ENCODE measurements at places on chromosomes 4 and X.
A peak's percentile ranks its signal among the peaks of the same experiment; 100 is the strongest.

GRCh38 chr4:4585012-4585670, 43.3 kb upstream of the STX18 start:
- DNase-seq, result no peak

- DNase-seq, result no peak
Measured at GRCh38 chr4:306551-306961, 1.3 kb upstream of the ZNF732 start.

GRCh38 chrX:71652405-71652804, 14.9 kb upstream of the LOC101059915 start:
- DNase-seq, result peak; percentile 28

GRCh38 chr4:167893531-167893930, 198.8 kb upstream of the ANXA10 start:
- no peak for DNase-seq

- no peak for DNase-seq
Measured at GRCh38 chrX:18065956-18066355, 154.7 kb downstream of the BEND2 start.

- no peak for DNase-seq
Measured at GRCh38 chr4:42248972-42249371, 96.5 kb upstream of the BEND4 start.

GRCh38 chr4:148004228-148004857, 272.5 kb downstream of the ARHGAP10 start:
- DNase-seq, result no peak

GRCh38 chr4:116489739-116490138, 595.6 kb downstream of the TRAM1L1 start:
- DNase-seq, result no peak

GRCh38 chrX:39996536-39996935, 101.2 kb downstream of the BCOR start:
- no peak for DNase-seq

DNA sequence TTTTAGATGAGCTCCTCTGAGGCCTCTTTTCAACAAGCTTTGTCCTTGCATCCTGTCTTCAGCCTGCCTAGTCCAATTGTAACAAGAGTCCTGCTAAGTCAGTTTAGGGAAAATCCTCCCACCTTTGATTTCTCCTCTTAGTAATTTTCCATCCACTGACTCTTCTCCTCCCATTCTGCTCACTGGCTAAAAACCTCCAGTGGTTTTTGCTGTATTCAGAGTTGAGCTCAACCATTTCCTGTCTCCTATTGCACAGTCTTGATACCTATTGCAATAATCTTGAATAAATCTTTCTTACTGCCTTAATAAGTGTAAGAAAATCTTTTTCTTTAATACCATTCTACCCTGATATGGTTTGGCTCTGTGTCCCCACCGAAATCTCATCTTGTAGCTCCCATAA, 117.8 kb upstream of the ENPP6 start:
- no peak for DNase-seq

GRCh38 chr4:78369679-78370078, 181.9 kb upstream of the ANXA3 start:
- DNase-seq, result no peak

DNA sequence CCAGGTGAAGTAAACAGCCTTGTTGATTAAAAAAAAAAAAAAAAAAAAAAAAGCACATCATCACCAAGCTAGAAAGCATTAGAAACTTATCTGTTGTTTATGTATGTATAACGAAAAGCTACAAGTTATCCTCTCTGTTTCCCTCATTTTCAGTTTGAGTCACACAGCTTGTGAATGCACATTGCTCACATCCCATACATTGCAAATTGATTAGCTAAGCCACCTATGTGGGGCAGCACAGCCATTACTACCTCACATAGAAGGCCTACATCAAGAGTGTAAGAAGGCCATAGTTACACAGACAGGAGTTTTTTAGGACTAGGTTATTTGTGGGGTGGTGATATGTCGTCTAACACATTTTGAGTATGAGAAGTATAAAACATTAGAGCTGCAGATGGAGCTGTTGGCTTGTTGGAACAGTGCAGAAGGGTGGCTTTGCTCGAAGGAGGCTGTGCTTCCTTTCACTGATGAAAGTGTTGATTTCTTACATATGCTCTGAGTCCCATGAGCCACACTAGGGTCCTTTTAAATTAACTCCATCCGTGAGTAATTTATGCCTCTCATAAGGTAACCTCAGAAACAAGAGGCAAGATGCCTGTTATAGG, 431.6 kb downstream of the GABRG1 start:
- DNase-seq, result no peak

GRCh38 chr4:93261207-93261606, 567.3 kb upstream of the ATOH1 start:
- no peak for DNase-seq

DNA sequence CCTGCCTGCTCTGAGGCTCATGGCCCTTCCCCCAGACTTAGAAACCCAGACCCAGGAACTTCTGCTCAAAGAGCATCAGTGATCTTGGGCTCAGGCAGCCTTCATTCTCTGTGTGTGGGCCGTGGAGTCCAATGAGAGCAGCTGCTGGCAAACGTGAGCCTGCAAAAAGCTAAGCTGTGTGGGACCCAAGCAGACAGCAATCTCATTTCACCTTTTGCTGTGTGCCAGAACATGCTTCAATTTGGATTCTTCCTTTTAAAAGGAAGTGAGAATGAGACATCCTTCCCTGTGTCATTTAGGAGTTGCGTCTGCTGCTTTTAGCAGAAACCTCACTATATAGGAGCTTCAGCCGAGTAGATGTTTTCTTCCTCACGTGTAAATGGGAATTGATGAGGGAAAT, 238.5 kb downstream of the EVC2 start:
- no peak for DNase-seq

DNA sequence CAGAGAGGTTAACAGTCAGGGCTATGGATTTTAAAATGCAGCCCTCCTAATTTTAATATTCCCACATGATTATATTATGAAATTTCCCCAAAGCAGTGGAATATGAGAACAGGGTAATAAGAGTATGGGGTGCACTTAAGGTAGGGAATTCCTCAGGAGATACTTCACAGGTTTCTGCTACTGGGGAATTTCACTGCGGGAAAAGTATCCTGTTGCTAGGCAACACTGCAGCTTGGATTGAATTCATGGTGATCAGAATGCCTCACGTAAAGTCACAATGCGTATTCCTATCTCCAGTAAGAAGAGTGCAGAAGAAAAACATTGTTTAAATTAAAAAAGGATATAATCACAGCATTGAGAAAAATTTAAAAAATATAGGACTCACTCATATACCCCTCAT, 398.1 kb upstream of the RPS6KA3 start:
- no peak for DNase-seq

- DNase-seq, result no peak
Measured at GRCh38 chr4:36256398-36256891, 12.1 kb upstream of the ARAP2 start.

DNA sequence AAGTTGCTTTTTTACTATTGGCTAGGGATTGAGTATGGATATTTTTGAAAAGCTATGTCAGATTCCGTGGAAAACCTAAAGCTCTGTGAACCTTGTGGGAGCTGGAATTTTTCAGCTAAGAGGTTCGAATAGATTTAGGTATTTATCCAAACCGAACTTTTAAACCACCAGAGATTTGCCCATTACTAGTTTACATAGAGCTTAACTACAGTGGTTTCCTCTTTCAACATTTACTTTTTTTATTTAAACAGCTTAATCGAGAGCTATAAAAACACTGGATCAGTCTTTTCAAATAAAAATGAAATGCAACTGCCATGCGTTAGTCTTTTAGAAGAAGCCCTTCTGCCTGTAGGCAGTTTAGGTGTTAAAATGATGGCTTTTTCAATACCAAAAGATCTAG, 377.0 kb downstream of the RPA4 start:
- DNase-seq, result no peak

- DNase-seq, result no peak
Measured at GRCh38 chrX:153547195-153547594, 29.8 kb downstream of the ATP2B3 start.

GRCh38 chr4:153018031-153018430, 81.9 kb downstream of the FHDC1 start:
- DNase-seq, result no peak

DNA sequence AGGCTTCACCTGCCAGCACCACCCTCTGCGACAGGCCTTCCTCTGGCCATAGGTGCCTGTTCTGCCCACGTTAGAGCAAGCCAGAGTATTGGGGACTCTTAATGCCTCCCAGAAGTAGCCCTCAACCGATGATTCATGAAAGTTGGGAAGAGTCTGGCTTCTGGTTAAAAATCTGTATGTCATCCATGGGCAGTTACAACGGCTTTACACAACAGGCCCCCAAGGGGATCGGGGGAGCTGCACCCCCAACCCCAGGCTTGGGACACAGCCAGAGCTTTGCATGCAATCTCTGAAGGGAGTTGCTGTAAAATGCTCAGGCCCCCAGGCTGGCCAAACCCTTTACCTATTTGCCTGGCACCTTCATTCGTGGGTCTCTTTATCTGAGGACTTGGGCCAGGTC, 5.4 kb upstream of the CYTL1 start:
- DNase-seq, result no peak

GRCh38 chrX:97315939-97316338, 432.2 kb downstream of the RPA4 start:
- no peak for DNase-seq

DNA sequence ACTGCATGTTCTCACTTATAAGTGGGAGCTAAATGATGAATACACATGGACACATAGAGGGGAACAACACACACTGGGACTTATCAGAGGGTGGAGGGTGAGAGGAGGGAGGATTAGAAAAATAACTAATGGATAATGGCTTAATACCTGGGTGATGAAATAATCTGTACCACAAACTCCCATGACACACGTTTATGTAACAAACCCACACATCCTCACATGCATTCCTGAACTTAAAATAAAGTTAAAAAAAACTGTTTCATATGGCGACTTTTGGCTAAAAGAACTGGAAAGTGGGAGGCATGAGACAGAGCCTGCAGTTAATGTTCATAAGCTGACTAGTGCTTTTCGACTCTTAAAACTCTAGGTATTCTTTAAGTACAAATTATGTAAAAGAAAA, 98.9 kb upstream of the NPFFR2 start:
- DNase-seq, result no peak

DNA sequence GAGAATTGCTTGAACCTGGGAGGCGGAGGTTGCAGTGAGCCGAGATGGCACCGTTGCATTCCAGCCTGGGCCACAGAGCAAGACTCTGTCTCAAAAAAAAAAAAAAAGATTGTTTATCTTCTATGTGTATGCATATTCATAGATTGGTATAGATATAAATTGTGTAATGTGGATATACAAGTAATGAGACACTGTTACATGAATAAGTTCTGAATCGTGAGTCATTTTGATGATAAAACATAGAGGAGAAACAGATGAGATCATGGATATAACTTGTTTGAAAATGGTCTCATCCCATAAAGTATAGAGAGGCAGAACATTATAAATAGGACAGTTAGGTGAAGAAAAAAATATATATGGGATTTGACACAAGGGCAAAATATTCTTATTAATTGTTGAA, 628.0 kb downstream of the IL1RAPL1 start:
- no peak for DNase-seq

DNA sequence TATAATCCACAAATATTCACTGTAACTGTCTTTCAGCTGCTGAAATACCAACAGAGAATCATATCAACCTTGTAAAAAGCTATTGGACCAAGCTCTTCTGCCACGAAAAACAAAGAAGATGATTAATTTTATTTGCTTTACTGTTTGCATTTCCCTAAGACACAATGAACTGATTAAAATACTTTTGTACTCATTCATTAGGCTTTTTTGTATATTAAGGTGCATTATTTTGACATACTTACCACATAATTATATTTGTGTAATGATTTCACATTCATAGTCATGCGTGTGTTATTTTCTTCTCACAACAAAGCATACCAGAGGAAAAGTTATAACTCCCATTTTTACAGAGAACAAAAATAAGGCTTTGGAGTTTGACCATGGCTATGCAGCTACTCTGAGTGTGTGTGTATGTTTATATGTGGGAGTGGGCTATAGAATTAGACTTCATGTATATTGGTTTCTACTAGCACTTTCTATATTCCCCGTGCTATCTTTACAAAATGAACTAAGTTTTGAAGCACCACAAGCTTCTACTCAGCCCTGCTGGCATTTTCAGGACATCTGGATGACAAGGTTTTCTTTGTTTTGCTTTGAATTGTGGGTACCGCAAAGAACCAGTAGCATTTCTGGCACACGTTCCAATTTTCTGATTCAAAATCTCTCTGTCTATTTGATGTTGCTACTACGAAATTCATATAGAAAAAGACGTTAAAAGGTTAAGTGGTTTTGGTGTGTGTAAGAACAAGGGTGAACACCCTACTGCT, 11.0 kb upstream of the FGF5 start:
- DNase-seq, result no peak

DNA sequence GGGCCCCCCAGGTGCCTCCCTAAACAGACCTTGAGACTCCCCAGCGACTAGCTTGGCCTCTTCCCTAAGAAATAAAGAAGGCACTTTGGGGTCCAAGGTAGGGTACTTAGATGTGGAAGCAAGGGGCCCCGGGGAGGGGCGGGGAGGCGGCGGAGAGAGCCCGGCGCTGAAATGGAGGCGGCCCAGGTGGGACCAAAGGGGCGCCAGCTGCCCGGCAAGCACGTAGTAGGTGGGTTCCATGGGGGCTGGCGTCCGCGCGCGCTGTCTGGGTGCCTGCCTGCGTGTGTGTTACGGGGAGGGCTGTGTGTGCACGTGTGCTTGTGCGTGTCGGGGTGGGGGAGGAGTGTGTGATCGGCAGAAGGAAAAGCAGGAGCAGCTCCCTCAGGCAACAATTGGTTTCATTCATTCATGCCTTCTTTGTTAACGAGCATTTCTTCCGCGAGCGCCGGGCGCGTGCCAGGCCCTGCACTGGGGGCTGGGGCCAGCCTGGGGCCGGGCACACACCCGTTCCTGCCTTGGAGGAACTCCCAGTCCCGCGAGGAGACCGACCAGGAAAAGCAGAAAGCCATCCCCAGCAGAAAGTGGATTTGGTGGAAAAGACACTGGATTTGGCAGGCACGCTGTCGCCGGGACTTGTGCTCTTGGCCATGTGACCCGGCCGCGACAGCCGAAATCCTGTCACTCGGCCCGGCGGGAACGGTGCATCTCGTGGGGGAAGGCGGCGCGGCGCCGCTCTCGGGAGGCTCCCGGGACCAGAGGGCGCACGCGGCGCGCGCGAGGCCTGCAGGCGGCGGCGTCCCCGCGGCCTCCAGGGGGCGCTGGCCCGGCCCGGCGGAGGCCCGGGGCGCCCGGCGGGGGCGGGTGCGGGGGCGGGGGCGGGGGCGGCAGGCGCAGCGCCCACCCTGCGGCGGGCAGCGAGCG, 3.3 kb upstream of the DUSP9 start:
- DNase-seq, result no peak

GRCh38 chrX:40637687-40638086, 9.7 kb downstream of the CXorf38 start:
- no peak for DNase-seq

- no peak for DNase-seq
Measured at GRCh38 chr4:78606530-78607095, 55.0 kb downstream of the ANXA3 start.

DNA sequence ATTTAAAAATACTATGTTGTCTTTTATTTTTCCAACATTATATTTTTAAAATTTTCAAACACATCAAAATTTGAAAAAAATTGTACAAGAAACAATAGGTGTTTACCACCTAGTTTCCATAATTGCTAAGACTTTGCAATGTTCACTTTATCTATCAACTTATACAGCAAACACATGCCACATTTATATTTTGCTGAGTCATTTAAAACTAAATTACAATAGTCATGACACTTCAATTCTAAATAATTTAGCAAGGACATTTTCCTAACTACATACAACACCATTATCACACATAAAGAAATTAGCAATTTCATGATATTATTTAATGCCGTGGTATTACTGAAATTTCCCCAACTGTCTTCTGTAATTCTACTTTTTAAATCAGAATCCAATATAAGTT, 600.4 kb upstream of the CPXCR1 start:
- no peak for DNase-seq

All from stimulated activated CD4-positive, alpha-beta T cell treated with anti-CD3 and anti-CD28 coated beads, Interleukin-1b, Interleukin-23, amount 100 ng/mL, for 1 hour (primary cell).